CD8-positive, alpha-beta memory T cell (primary cell): ENCODE measurements at places on chromosomes 5 and 9. TPM values are rescaled to one million over a fixed set of nuclear protein-coding genes. Genes with fewer than 3 reads are reported as not detected.

Gene SH3PXD2B
- 0.15 TPM for total RNA-seq

Gene LRRC19
- total RNA-seq, result not detected

Gene DMRTA1
- total RNA-seq, result not detected

Gene GRXCR2
- total RNA-seq, result not detected

DNA sequence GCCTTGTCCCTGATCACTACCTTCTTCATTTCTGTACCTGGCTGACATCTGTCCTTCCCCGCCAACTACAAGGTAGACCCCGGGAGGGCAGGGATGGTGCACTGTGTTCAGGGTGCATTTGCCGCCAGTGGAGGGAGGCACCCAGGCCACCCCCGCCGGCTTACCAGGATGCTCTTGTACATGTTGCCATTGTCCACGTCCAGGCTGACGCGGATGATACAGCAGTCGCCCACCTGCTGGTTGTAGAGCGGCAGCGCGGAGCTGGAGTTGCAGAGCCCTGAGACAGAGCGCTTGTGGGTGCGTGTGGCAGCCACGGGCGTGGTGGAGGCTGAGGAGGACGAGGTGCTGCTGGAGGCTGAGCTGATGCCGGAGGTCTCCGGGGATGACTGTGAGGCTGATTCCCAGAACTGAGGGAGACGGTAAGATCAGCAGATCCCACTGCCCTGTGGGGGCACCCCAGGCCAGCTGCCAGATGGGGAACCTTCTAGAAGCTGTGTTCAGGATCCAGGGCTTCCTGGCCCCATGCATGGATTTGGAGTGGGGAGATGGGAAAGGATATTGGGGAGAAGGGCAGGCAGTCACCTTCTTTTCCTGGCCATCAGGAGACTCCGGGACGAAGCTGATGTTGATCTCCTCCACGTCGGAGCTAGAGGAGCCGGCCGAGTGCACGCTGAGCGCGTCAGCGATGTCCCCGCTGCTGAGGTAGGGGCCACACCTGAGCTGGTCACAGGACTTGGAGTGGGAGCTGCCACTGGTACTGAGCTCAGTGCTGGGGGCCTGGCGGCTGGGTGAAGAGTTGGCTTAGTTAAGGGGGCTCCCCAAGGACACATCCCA is 19.5 kb downstream of the RALGDS start:
- peaks cover 78% of the 10 kb centered on the region for H3K36me3 ChIP-seq
- no peak overlapping the region for H3K4me3 ChIP-seq
- no peaks in the 10 kb centered on the region for H3K27me3 ChIP-seq
- H3K27ac ChIP-seq, result no peak overlapping the region
- H3K4me1 ChIP-seq, result no peaks in the 10 kb centered on the region

DNA sequence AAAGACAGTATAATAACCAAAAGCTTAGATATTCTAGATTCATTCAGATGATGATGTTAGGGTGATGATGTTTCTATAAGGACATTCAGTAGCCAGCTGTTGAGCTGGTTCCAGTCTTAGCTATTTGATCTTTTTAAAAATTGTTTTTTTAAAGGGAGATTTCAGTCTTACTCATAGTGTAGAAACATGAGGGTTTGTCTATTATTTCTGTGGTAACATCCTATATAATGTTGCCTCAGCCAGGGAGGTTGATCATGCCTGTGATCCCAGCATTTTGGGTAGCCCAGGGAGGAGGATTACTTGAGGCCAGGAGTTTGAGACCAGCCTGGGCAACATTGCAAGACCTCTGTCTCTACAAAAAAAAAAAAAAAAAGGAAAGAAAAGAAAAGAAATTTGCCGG is 167.8 kb downstream of the DOCK2 start:
- DNase-seq, result no peak
- peaks cover 13% of the 10 kb centered on the region for H3K4me1 ChIP-seq
- no peaks in the 10 kb centered on the region for H3K27me3 ChIP-seq
- no peak overlapping the region for H3K27ac ChIP-seq
- H3K36me3 ChIP-seq, result peaks cover 15% of the 10 kb centered on the region

DNA sequence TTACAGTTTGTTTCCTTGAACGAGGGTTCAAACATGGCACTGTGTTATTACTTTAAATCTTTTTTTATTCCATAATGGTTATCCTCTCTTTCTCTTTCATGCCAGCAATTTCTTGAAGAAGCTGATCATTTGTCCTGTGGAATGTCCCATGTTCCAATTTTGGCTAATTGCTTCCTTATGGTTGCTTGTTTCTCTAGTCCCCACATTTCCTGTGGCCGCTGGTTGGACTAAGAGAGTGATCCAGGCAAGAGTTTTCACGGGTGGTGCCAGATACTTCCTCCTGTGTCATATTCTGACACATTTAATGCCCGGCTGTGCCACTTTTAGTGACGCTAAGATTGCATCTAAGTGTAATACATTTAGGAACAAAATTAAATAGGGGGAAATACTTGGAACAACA is 83.8 kb upstream of the FAM169A start:
- H3K36me3 ChIP-seq, result no peaks in the 10 kb centered on the region
- no peak overlapping the region for H3K27ac ChIP-seq
- H3K4me1 ChIP-seq, result no peaks in the 10 kb centered on the region

DNA sequence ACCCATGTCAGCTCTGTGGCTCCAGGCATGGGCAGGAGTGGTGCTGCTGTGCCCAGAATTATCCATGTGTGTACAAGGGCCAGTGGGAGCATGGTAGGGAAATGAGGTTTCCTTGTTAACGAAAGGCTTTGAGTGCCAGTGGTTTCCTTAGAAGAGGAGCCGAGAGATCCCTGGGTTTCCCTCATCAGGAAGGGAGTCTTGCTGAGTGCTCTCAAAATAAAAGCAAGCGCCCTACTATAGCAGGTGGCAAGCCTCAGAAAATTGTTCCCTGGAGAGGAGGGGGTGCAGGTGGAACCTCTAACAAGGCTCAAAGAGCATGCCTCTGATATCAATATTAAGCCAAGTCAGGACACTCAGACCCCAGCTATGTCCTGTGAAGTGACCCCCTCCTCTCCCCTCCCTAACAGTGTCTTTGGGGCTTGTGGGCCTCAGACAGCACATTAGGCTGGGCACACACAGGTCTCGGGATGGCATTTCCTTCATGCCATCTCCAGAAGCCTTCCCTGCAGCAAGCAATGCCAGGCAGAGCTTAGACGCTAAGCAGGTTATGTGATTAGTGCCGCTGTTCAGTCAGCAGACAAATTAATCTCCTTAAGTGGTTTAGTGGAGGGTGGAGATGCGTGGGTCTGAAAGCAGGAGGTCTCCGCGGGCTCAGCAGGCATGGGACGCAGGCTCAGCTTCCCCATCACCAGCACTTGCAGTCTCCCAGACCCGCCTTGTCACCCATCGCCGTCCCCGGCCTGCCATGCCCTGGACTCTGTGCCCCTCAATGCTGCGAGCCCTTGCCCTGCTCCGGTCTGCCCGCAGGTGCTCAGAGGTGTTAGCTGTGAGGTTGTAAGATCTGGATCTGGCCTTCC is 60.0 kb upstream of the RARS1 start:
- no peak overlapping the region for H3K4me3 ChIP-seq
- no peaks in the 10 kb centered on the region for H3K36me3 ChIP-seq
- DNase-seq, result no peak
- no peak overlapping the region for H3K27ac ChIP-seq

GRCh38 chr5:40906351-40906751 is 2.9 kb upstream of the C7 start:
- H3K27me3 ChIP-seq, result no peaks in the 10 kb centered on the region
- no peak for DNase-seq
- H3K4me3 ChIP-seq, result no peak overlapping the region
- no peaks in the 10 kb centered on the region for H3K4me1 ChIP-seq

- no peaks in the 10 kb centered on the region for H3K27me3 ChIP-seq
- no peaks in the 10 kb centered on the region for H3K36me3 ChIP-seq
- no peak for DNase-seq
- no peak overlapping the region for H3K27ac ChIP-seq
Observed at GRCh38 chr5:74952406-74952805, 86.2 kb upstream of the FAM169A start.

DNA sequence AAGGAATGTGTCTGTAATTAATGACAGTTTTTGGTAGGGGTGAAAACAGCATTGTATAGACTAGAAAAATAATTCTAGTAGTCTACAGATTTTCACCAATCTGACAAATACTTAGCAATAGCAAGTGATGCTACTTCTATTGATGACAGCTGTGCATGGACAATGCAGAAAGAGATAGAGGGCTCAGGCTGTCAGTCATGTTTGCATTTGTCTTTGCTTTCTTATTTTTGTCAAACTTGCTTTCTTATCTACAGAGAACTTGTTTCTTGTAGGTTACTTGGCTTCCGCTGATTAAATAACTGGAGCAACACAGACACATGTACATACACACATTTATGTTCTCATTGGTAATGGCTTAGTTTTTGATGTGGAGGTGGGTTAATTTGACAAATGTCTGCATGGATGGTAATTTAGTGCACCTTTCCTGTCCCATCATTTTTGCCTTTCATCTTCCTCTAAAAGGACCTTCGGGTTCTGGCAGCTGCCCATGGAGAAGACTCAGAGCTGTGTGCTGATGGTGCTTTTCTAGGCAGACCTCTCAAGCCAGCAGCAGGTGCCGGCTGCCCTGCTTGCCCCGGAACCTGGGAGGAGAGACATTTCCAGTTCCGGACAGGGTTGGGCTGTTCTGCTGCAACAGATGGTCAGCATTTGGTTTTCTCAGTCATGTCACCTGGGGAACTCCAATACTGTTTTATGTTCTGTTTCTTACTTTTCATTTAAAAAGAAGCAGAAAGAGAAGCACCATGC is 28.8 kb downstream of the CAMK4 start:
- H3K27ac ChIP-seq, result no peak overlapping the region
- H3K27me3 ChIP-seq, result no peaks in the 10 kb centered on the region
- no peak for DNase-seq
- H3K4me3 ChIP-seq, result peak overlapping the region; percentile 1
- peaks cover 78% of the 10 kb centered on the region for H3K4me1 ChIP-seq

- no peak overlapping the region for H3K27ac ChIP-seq
- no peak for DNase-seq
- H3K27me3 ChIP-seq, result no peaks in the 10 kb centered on the region
- no peak overlapping the region for H3K4me3 ChIP-seq
- H3K36me3 ChIP-seq, result no peaks in the 10 kb centered on the region
- peaks cover 46% of the 10 kb centered on the region for H3K4me1 ChIP-seq
Observed at GRCh38 chr5:176547802-176548201, 1.3 kb upstream of the CDHR2 start.

GRCh38 chr9:110058304-110058953 is 149.5 kb downstream of the C9orf152 start:
- peak; percentile 54 for DNase-seq
- no peaks in the 10 kb centered on the region for H3K27me3 ChIP-seq
- no peak overlapping the region for H3K4me3 ChIP-seq
- no peaks in the 10 kb centered on the region for H3K4me1 ChIP-seq

GRCh38 chr9:124264823-124265233 is 7.1 kb downstream of the NEK6 start:
- H3K36me3 ChIP-seq, result no peaks in the 10 kb centered on the region
- H3K27ac ChIP-seq, result no peak overlapping the region
- no peaks in the 10 kb centered on the region for H3K27me3 ChIP-seq
- DNase-seq, result no peak
- peaks cover 8% of the 10 kb centered on the region for H3K4me1 ChIP-seq
- no peak overlapping the region for H3K4me3 ChIP-seq

DNA sequence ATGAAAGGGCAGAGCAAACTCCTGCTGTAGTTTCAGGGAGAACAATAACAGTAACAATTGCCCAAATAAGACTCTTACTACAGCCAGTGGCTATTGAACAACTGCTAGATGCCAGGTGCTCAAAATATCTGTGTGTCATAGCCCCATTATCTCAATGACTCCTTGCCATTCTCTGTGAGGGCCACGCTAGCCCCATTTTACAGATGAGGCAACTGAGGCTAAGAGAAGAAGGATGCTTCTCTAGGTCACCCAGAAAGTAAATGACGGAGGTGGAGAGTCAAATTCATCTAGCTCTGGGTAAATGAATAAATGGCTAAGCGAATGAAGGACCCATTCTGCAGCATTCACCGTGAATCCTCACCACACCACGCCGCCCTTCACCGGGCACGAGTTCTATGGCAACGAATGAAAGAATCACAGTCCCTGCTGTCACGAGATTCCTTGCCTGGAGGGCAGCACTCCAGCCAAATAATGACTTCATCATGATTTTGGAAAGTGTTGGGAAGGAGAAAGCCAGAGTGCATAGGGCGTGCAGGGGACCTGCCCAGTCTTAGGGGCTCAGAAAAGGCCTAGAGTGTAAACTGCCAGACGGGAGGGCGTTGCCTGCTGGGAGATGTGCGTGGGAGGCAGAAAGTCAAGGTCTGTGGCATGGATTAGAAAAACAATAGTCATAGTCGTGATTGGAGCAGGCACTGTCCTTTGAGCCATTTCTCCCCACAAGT is 147.2 kb downstream of the C9orf50 start:
- no peaks in the 10 kb centered on the region for H3K27me3 ChIP-seq
- H3K4me1 ChIP-seq, result no peaks in the 10 kb centered on the region
- no peak for DNase-seq
- H3K27ac ChIP-seq, result no peak overlapping the region
- H3K4me3 ChIP-seq, result no peak overlapping the region

GRCh38 chr5:41157272-41157894 is 55.9 kb downstream of the C6 start:
- H3K36me3 ChIP-seq, result no peaks in the 10 kb centered on the region
- H3K27ac ChIP-seq, result no peak overlapping the region
- H3K27me3 ChIP-seq, result no peaks in the 10 kb centered on the region

- no peaks in the 10 kb centered on the region for H3K4me1 ChIP-seq
- no peak for DNase-seq
- no peak overlapping the region for H3K4me3 ChIP-seq
- H3K27me3 ChIP-seq, result no peaks in the 10 kb centered on the region
- H3K27ac ChIP-seq, result no peak overlapping the region
Observed at GRCh38 chr9:116951588-116952435, 264.7 kb downstream of the TRIM32 start.

DNA sequence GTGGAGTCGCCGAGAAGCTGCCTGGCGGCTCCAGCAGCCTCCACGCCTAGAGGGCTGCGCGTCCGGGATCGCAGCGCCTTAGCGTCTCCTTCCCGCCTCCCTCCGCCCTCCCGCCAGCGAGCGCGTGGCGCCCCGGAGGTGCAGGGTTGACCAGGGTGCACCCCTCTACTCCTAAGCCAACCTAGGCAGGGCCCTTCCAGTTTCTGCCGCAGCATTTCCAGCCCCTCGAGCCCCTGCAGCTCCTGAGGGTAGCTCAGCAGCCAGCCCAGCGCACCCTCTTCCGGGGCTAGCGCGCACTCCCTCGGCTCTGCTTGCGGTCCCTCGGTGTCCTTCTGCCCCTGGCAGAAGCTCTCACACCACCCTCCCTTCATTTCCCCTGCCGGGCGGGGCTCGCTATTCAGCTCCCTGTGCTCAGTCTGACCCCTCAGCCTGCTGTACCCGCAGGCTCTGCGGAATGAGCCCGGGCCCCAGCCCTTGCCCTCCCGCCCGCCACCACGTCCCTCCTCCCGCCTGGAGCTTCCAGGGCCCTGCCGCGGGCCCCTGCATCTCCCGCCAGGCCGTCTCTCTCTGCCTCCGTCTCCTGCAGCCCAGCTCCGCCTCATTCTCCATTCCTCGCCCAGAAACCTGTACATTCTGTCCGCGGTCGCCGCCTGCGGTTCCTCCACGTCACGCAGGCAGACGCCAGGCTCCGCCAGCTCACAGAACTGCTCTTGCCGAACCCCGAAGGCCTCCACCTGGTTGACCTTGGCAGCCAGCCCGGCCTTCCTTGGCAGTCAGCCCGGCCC is 61.8 kb downstream of the SPATA31C2 start:
- peak overlapping the region; percentile 46 for H3K4me3 ChIP-seq
- H3K4me1 ChIP-seq, result no peaks in the 10 kb centered on the region
- no peaks in the 10 kb centered on the region for H3K36me3 ChIP-seq
- peaks cover 6% of the 10 kb centered on the region for H3K27me3 ChIP-seq
- H3K27ac ChIP-seq, result no peak overlapping the region
- DNase-seq, result no peak

GRCh38 chr5:96125231-96125891 is 163.7 kb upstream of the ELL2 start:
- H3K4me3 ChIP-seq, result no peak overlapping the region
- H3K27me3 ChIP-seq, result no peaks in the 10 kb centered on the region
- DNase-seq, result no peak
- H3K27ac ChIP-seq, result no peak overlapping the region
- no peaks in the 10 kb centered on the region for H3K36me3 ChIP-seq
